AG08396 (cell line): ENCODE measurements at places on chromosomes 2 and 18.

- DNase-seq, result peak; percentile 62
Measured at GRCh38 chr2:144516411-144516980, 3.4 kb downstream of the ZEB2 start.

DNA sequence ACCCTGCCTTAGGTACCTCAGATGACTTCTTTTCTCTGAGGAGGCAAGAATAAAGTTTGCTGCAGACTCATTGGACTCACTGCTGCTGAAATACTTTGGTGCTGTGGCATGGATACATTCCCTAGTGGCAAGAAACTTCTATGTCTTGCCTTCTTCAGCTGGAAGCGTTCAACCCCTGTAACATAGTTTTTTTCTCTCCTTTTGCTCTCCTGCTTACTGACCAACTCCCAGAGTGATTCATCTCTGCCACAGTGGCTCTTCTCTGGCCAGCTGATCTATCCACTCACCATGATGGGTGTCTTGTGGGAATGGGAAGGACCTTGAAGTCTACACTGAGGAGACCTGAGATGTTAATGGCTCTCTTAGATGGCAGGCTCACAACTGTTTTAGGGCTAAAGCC lies 309.3 kb upstream of the LRRTM4 start:
- no peak for DNase-seq

DNA sequence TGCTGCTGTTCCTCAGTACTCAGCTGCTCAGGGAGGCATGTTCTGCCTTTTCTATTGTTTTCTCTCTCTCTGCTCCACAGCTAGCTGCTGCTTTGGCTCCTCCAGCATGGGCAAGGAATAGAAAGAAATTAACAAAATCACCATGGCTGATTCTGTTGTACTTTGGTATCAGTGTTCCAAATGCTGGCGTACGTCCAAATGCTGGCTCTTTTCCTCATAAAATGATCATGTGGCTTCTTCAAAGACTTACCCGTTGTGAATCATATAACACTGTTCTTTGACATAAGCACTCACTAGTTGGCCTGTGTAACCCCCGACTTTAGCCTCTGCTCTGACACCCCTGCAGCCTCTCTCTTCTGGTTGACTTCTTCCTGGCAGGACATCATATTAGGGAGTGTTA lies 547.6 kb downstream of the CPS1 start:
- no peak for DNase-seq

DNA sequence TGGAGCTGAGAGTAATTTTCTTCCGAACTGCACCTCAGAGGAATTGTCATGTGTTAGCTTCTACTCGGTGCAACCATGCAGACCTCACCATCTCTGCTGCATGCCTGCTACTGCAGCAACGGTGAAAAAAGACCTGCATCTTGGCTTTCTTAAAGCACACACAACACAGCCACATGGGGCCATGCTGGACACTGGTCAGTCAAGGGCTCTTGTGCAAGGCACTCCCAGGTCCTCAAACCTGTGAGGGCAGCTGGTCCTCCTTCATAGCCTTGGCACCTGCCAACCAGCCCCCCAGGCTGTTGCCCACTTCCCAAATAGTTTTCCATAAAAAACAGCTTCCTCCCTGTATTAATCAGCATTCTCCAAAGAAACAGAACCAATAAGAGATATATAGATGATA lies 113.5 kb upstream of the TEX51 start:
- DNase-seq, result no peak

GRCh38 chr2:76193089-76193488 lies 482.4 kb upstream of the GCFC2 start:
- no peak for DNase-seq

- DNase-seq, result no peak
Measured at GRCh38 chr18:46080156-46080555, 8.1 kb upstream of the PSTPIP2 start.

DNA sequence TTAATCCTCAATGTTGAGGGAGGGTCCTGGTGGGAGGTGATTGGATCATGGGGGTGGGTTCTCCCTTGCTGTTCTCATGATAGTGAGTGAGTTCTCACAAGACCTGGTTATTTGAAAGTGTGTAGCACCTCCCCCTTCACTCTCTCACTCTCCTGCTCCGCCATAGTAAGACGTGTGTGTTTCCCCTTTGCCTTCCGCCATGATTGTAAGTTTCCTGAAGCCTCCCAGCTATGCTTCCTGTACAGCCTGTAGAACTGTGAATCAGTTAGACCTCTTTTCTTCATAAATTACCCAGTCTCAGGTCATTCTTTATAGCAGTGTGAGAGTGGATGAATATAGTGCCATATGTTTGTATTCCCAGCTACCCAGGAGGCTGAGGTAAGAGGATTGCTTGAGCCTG lies 9.6 kb downstream of the IL1B start:
- DNase-seq, result no peak

- no peak for DNase-seq
Measured at GRCh38 chr2:8317418-8317817, 364.4 kb upstream of the ID2 start.

- DNase-seq, result no peak
Measured at GRCh38 chr18:3653851-3654441, 204.0 kb downstream of the TGIF1 start.

DNA sequence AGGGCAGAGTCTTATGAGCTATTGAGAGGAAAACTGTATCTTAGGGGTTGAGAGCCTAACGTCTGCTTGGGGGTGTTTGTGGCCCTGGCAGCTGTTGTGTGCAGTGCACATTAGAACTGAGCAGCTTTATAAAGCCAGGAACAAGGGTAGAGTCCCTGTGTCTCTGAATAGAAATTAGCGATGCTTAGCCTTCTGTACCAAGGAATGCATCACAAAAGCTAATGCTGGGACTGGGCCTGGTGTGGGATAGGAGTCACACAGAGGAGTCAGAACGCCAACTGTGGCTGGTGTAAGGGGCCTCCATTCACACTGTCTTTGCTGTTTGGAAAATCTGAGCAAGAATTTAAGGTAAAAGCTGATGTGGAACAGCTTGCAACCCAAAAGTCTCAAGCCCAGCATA lies 283.2 kb downstream of the SOX11 start:
- no peak for DNase-seq

GRCh38 chr2:200025717-200026116 lies 70.3 kb downstream of the MAIP1 start:
- no peak for DNase-seq

- DNase-seq, result no peak
Measured at GRCh38 chr2:2010251-2010650, 265.9 kb upstream of the PXDN start.
